ENCODE measurements at places on chromosomes 7 and 10.

DNA sequence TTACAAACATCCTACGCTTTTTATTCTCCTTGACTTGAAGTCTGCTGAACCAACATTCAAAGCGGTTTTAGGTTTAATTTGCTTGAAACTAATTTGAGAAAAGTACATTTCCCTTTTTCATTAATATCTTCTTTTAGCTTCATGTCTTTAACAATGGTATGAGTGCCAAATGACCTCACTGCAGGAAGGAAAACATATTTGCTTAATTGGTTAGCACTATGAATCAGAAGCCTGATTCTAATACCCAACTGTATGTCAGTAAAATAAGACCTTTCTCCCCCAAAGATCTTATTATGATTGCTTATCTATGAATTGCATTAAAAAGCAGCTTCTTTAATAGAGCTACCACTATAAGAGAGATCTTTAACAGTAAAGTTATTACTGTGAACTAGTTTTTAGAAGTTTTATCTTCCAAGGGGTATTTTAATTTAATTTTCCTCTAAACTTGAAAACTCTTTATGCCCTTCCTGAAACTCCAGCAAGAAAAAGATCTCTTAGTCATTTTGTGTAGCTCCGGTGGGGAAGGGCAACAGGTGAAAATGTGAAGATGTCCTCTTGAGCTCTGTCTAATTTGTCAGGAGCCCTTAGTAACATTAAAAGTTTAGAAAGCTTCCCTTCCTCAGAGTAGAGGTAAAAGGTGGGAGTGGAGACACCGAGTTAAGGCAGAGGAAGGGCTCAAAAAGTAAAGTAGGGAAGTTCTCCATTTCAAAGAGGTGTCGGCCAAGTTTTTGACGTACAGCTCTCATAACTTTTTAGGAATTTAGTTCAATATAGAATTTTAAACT, 6.1 kb downstream of the COL1A2 start:
- no peak for DNase-seq

DNA sequence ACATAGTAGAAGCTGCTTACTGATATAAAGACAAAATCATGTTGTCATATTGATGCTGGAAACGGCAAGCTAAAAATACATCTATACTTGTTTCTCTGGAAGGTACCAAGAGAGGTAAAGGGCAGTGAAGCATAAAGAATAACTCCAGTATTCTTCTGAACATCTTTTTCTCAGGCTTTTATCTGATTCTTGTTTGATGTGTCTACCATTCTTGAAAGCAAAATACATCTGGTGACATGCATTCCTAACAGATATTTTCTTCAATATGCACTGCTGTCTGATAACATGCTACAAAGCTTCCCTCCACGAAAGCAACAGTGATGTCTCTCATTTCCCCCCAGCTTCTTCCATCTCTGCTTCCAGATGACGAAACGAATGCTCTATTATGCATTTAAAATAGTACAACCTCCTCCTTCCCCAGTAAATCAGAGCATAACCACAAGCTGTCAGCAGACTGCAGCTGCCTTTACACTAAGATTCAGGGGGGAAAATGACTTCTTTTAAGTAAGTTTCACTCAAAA, 100.8 kb downstream of the ARHGAP21 start:
- DNase-seq = no peak

DNA sequence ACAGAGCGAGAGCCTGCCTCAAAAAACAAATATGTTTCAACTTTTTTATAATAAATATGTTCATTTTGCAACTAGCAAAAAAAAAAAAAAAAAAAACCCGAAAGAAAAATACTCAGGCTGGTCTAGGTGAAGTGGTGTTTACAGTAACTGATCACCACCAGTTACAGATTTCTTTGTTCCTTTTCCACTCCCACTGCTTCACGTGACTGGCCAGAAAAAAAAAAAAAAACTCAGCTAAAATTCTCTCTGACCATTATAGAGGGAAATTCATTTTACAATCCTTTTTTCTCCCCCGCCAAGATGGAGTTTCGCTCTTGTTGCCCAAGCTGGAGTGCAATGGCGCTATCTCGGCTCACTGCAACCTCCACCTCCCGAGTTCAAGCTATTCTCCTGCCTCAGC, 4.6 kb upstream of the ASCC1 start:
- DNase-seq = no peak

- no peak for DNase-seq
Observed at GRCh38 chr7:105886776-105887175, 10.4 kb upstream of the ATXN7L1 start.

DNA sequence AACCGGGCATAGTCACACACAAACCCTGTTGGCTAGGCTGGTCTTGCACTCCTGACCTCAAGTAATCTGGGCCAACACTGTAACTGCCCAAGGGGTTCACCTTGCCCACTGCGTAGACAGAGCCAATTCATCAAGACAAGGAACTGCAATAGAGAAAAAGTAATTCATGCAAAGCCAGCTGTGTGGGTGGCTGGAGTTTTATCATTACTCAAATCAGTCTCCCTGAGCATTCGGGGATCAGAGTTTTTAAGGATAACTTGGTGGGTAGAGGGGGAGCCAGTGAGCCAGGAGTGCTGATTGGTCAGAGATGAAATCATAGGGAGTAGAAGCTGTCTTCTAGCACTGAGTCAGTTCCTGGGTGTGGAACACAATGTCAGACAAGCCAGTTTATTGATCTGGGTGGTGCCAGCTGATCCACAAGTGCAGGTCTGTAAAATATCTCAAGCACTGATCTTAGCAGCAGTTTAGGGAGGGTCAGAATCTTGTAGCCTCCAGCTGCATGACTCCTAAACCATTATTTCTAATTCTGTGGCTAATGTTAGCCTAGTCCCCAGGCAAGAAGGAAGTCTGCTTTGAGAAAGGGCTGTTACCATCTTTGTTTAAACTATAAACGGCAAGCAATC, 15.6 kb upstream of the FXYD4 start:
- no peak for DNase-seq

- peak; percentile 3 for DNase-seq
Observed at GRCh38 chr10:29409241-29410054, 120.6 kb downstream of the LYZL1 start.

DNA sequence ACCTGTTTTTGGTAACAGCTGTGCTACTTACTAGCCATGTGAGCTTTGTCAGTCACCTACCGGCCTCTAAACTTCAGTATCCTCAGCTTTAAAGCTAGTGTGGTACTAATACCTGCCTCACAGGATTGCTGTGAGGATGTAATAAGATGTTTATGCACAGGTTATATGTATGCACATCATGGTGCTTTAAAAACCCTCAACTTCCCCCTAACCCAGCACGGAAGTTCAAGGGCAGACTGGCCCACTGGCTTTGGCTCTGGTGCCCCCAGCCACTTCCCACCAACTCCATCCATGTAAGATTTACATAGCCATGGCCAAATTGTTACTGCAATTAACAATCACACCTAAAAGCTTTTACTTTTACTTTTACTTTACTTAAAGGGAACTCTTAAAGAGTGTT, 676.0 kb upstream of the GALNT17 start:
- DNase-seq = no peak

DNA sequence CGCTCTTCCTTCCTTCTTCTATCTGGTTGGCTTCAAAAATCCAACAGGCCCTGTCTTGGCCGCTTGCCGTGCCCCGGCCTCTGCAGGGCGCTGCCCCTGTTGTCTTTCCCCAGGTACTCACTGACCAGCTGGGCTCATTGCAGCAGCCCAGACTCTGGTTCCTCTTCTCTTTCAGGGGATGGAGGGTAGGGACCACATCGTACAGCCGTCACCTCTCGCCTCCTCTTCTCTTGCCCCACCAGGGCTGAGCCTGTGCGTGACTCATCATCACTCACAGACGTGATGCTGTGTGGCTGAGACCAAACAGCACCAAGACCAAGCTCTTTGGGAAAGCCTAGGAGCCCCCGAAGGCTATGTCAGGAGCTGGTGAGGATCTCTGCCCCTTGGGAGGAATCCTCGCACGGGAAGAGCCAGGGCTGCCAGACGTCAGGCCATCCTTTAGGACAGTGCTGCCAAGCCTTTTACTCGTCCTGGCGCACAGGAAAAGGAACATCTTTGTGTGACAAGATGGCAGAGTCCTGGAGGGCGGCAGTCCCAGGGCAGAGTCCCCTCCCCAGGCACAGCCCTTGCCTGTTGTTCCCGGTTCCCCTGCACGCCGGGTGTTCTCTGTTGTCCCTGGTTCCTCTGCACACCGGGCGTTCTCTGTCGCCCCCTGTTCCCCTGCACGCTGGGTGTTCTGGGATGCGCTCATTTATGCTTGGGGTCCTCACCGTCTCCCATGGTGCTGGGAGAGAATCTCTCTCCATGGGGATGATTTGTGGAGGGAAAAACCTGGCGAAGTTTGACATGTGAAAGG, 188.5 kb upstream of the SHH start:
- DNase-seq = no peak

GRCh38 chr10:89245802-89246201, 5.8 kb downstream of the LIPA start:
- DNase-seq = no peak

DNA sequence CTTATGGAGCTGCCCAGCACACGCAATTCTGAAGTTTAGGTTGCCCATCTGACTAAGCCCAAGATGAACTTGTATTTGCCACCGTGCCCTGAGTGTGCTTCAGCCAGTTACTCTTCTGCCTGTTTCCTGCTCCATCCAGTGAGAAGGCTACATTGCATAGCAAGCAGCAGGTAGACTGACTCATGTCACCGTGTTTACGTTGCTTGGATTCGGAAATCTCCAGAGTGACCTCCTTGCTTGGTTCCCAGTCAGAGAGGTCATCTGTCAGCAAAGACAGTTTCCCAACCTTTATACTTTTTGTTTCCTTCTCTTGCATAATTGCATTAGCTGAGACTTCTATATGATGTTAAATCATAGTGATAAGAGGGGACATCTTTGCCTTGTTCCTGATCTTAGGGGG, 30.9 kb downstream of the NACAD start:
- no peak for DNase-seq

DNA sequence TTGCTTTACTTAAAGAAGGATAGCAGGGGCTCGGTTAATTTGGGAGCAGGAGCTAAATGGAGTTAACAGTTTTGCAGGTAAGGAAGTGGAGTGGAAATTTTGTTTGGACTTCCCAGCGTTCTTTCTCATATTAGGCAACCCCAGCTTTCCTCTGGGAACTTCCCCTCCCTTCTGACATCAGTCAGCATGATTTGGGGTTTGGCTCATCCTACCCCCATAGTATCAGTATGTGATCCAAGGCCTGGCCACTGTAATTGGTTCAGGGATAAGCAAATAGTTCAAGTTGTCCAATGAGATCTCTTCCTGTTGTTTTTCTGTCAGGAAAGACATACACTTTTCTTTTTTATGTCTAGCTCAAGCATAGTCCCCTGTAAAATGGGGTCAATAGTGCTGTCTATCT, 125.6 kb upstream of the CDK6 start:
- no peak for DNase-seq

GRCh38 chr7:136259074-136259473, 281.9 kb upstream of the MTPN start:
- DNase-seq = no peak

DNA sequence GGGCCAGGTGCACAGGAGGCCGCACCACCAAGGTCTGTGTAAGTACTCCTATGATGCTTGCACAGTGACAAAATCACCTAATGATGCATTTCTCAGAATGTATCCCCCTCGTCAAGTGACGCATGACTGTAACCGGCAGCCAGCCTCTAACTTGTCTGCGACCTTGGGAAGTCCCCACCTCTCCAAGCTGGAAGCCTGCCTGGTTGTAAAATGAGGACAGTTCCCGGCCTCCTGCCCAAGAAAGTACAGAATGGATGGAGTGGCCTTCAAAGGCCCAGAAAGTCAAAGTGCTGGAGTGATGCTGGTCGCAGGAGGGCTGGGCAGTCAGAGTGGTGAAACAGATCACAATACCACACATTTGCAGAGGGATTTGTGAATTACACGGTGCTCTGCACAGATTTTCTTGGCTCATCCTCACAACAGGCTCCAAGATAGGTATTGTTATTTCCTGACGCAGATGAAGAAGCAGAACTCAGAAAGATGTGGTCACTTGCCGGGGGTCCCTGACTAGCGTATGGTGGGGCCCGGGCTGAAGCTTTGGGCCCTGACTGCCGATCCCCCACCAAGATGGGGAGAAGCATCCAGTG, 22.8 kb downstream of the SPOCK2 start:
- DNase-seq = no peak

GRCh38 chr10:110501142-110501937, 3.6 kb downstream of the DUSP5 start:
- peak; percentile 25 for DNase-seq
